ENCODE measurements at places on chromosomes 11 and 22. TPM values are rescaled to one million over a fixed set of nuclear protein-coding genes. Genes with fewer than 3 reads are reported as not detected.

DNA sequence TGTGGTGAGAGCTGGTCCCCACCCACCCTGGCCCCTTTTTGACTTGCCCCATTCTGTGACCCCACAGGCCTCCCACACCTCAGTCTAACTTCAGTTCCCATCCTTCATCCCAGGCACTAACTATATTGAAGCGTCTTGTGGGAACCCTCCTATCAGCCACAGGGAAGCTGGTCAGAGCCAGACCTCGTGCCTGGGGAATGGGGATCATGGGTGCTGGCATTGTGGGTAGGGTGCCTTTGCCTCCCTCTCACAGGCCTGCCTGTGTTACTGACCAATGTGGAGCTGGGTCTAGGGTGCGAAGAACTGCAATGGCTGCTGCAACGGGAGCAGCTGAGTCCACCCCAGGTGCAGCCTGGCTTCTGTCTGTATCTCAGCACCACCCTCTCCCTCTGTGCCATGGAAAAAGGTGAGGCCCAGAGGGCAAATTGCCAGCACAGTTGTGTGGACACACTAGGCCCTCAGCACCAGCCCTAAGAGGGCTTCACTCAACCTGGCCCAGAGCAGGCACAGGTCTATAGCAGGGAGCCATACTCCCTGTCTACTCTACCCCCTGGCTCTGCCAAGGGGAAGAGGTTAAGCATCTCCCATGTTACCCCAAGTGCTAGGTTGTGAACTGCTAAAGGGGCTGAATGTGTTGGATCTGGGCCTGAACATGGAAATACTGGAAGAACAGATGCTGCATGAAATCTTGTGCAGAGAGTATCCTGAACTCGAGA, 37.3 kb downstream of the RRP8 start:
- no peak for DNase-seq

GRCh38 chr22:37782340-37783168, 25.2 kb upstream of the GCAT start:
- no peak for DNase-seq

DNA sequence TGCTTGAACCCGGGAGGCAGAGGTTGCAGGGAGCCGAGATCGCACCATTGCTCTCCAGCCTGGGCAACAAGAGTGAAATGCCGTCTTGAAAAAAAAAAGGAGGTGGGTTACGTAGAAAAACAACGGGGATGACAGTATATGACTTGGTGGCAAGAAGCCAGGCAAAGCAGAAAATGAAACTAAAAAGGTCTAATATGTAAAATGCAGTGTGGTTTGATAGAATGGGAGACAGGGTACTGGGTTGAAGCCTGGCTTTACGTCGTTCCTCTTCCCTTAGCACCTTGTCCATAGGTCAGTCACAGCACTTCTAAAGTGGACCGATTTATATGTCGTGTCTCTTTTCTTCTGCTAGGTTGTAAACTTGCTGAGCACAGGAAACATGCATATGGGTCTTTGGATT, 274.9 kb upstream of the ZC3H12C start:
- no peak for DNase-seq

DNA sequence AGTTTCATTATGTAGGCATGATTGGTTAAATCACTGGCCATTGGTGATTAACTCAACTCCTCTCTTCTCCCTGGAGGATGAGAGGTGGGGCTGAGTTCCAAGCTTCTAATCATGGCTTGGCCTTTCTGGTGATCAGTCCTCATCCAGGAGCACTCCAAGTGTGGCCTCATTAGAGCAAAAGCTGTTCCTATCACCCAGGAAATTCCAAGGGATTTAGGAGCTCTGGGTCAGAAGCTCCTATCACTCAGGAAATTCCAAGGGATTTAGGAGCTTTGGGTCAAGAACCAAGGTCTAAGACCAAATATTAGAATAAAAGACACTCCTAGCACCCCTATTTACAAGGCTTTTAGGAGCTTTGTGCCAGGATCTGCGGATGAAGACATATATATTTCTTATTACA, 168.0 kb upstream of the BDNF start:
- no peak for DNase-seq

GSTT2 gene
- total RNA-seq = 3.2 TPM

- no peak for DNase-seq
Observed at GRCh38 chr11:16297332-16297731, 59.0 kb downstream of the SOX6 start.

CLMP gene
- total RNA-seq = 10.4 TPM

GRCh38 chr11:119474682-119475596, 52.0 kb upstream of the THY1 start:
- DNase-seq = peak; percentile 94

DNA sequence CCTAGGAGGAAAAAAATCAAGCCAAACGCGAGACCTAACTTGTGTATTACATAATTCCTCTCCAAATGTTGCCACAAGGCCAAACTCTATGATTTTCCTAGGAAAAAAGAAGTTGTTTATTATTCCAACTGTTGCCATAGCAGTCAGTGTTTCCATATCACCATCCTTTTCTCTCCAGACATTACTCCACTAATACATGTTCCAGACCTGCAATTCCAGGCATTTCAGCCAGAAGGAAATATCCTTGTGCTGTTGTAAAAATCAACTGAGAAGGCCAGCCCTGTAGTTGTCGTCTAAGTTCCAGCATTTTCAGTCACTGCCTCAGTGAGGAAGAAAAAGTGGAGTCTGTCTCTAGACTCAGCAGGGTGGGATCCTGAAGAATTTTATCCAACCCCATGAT, 33.1 kb upstream of the PAMR1 start:
- no peak for DNase-seq
